ENCODE measurements at places on chromosomes 7 and 10.

DNA sequence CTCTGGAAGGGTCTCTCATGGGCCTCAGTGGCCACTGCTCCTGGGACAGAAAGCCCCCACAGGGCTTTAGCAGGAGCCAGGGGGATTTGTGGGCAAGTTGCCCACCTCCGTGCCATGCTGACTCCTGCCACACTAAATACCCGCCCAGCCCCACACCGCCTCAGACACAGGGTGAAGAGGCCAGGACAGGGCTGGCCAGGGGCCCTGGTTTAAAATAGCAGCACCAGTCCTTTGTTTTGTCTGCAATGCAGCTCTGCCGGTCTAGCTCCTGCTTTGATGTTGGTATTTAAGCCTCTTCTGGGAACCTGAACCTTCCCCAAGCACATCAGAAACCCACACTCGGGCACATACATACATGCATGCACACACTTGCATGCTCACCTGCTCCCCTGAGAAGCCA lies 14.4 kb upstream of the TNRC18 start:
- no peak for DNase-seq

GRCh38 chr10:1194161-1194560 lies 138.0 kb downstream of the WDR37 start:
- no peak for DNase-seq

GRCh38 chr10:72274730-72275350 lies 1.1 kb downstream of the DDIT4 start:
- peak; percentile 56 for DNase-seq

GRCh38 chr10:2619472-2619871 lies 447.9 kb upstream of the PFKP start:
- DNase-seq, result no peak

- DNase-seq, result no peak
These were observed 20.9 kb downstream of the TEX36 start for GRCh38 chr10:125661941-125662515.

GRCh38 chr7:131047651-131048304 lies 279.9 kb upstream of the MKLN1 start:
- DNase-seq, result no peak

DNA sequence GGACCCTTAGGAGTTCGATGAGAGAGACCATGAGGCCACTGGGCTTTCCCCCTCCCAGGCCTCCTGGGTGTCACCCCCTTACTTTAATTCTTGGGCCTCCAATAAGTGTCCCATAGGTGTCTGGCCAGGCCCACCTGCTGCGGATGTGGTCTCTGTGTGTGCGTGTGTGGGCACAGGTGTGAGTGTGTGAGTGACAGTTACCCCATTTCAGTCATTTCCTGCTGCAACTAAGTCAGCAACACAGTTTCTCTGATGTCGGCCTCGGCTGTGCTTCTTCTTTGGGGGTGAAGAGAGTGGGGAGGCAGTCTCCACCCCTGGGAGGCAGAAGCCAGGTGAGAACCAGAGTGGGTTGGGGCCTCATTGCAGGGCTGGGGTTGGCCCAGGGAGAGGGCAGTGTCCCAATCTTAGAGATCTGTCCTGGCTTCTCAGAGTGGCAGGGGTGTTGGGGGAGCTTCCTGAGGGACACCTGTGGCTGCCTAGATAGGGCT lies 1.5 kb downstream of the PVRIG start:
- DNase-seq, result peak; percentile 83

DNA sequence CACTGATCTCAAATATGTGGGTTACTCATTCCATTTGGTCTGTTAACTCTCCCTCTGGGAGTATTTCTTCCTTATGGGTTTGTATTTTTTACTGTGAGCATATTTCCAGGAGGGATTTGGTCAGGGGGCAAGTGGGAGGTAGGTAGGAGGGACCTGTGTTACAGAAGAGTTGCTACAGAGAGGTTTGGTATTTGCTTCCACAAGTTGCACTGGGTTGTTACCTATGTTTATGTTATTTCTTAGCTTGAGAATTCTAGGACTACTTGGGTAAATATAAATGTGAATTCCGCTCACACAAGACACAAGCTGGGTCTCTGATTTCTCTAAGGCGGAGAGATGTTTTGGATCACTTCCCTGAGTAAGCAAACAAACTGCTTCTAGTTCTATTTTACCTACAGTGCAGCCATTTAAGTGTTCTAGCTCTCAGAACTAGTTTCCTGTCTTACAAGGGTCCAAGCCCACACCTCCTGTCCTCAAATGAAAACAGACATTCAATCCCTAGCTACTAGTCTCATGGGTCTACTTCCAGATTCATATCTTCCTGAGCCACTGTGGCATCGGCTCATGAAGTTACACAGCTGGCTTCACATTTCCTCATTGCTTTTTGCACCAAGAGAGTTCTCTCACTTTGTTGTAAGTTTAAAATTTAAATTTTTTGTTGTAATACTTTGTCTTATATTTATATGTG lies 75.4 kb upstream of the PPP1R3C start:
- no peak for DNase-seq

DNA sequence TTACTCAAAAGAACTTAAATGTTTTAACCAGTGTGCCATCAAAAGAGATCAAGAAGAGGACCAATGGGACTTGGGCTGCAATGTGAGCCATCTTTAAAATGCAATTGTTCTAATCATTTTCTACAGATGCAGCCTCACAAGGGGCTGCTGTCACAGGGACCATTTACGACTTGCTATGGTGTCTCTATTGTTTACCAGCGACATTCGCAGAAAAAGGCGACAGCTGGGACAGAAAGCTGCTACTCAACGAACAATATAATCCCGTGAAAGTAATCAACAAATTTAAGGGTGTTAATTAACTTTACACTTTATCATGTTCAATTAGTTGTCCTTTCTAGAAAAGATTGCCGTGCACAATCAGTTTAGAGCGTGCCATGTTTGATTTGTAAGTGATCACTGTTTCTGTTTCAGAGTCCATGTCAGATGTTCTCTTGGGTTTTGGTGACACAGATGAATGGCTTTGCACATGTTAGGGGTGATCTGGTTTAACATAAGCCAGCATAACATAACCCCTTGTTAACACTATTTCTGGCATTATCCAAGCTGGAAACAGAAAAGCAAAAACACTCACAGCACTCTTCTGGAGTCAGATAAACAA lies 110.8 kb downstream of the HIBADH start:
- DNase-seq, result no peak

GRCh38 chr10:12710594-12711349 lies 290.7 kb downstream of the CCDC3 start:
- peak; percentile 53 for DNase-seq

DNA sequence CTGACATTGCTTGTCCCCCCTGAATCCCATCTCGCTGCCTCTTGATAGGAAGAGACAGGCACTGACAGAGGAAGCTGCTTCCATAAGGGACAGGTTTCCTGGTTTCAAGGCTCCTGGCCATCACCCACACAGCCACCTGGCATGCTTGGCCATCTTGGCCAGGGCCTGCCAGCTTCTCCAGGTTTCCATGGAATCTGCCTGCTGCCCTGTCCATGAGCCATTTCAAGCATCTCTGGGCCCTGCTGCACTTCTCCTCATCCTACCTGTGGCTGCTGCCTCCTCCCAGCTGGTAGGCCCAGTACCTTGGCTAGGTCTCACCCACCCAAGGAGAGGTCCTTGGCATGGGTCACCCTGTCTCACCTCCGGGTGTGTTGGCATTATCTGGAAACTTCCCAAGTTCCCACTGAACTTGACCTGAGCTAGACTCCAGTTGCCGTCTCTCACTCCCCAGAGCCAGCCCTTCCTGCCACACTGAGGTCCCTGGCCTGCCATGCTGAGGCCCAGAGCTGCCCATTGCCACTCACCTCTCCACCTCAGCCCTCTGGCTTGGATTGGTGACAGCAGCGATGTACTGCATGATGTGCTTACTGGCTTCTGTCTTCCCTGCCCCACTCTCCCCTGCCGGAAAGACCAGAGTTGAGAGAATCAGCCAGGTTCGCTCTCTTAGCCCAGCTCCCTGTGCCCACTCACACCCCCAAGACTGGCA lies 2.6 kb downstream of the MYO1G start:
- no peak for DNase-seq

DNA sequence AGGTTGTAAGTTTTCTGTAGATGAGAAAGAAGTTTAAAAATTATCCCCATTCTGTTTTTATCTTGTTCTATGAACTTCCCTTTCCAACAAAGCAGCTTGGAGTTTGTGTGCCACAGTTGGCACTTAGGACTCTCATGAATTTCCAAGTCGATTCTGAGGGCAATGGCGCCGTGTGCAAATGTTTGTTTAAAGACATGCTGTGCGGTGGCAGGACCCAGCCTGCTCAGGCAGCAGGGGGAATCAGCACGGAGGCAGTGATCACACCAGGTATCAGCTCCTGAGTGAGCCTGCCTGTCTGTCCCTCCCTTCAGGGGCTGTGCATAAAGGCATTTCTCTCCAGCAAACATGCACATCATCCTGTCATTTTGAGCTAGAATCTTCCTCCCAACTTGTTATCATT lies 109.8 kb upstream of the WDR11 start:
- DNase-seq, result no peak

GRCh38 chr10:88901206-88901983 lies 21.4 kb downstream of the STAMBPL1 start:
- DNase-seq, result no peak

DNA sequence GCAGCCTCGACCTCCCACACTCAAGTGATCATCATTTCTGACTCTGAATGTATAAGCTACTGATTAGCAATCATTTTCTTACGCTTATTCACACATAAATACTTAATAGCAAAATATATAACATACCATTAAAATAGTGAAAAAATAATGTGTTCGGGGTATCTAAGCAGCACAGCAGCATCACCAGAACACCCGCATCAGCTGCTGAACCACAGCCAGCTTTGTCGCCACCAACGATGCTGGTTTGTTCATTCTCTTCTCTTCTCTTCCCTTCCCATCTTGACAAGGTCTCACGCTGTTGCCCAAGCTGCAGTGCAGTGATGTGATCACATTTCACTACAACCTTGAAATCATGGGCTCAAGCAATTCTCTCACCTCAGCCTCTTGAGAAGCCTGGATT lies 425.1 kb upstream of the LRGUK start:
- no peak for DNase-seq

DNA sequence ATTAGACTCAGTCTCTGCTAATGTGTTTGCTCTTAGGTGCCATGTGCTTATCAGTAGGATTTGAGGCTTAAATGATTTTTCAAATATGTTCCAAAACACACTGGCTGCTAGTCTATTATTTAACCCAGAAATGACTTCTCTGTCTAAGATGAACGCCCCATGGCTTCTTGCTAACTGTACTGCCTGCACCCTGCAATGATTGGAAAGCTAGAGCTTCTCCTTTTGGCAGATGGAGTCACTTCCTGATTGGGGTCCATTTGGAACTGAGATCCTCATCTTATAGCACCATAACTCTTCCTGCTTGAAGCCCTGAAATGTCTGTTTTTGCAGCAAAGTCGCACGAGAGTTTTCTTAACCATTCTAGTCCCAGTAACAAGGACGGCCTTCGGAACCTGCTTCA lies 186.5 kb upstream of the ADO start:
- DNase-seq, result no peak

DNA sequence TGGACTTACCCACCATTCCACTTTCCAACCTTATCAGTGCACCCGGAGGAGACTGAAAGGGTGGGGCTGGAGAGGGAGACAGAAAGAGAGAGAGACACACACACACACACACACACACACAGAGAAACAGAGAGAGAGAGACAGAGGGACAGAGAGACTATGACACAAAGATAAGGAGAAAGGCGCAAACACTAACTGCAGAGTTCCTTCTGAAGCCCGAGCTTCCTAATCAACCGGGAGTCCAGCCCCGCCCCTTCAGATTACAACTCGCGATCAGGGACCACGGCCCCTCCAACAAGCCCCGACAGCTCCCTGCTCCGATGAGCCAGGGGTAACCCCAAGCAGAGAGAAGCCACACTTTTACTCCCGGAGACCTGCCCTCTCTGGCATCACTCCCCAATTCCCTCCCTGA lies 499 bp downstream of the GAL3ST4 start:
- DNase-seq, result no peak

DNA sequence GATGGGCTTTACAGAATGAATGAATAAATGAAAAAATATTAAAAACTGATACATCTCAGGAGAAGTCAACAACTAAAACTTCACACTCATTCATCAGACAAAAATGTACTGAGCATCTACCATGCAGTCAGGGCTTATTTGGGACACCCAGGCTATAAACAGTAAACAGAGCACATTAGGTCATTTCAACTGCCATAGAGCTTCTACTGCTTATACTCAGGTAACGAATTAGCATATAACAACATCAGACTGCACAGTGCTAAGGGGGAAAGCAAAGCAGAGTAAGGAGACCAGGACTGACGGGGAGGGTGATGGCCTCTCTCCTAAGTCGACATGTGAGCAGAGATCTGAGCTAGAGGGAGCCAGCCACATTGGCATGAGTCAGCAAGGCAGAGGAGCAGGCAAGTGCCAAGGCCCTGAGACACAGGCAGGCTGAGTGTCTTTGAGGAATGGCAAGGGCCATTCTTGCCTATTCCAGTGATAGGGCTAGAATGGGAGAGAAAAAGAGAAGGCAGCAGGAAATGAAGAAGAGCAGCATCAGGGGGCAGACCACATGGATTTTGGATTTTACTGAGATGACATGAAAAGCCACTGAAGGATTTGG lies 528.9 kb downstream of the PARD3 start:
- DNase-seq, result no peak

DNA sequence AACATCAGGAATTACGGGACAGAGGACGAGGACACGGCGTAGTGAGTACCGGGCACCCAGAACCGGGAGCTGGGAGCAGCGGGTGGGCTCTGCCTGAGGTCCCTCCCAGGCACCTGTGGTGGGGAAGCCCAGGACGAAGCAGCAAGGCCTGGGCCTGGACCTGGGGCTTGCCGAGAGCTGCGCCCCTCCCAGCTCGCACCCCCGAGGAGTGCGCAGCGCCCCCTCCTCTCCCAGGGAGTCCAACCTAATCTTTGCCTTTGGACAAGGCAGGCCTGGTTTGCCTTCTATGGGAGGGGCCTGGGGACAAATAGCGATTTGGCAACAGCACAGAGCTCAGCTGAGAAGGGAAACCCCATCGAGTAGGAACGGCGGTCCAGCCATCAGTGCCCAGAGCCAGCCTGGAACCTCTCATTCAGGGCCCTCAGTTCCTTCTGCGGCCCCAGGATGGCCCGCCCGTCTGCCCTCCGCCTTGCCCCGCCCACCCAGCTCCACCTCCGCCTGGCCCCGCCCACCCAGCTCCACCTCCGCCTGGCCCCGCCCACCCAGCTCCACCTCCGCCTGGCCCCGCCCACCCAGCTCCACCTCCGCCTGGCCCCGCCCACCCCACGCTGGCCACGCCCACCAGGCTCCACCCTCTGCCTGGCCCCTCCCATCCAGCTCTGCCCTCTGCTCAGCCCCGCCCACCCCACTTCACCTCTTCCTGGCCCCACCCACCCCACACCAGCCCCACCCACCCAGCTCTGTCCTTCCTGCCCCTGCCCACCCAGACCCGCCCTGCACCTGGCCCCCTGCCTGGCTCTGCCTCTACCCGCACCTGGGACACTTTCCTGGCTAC lies 32.5 kb upstream of the KNDC1 start:
- peak; percentile 48 for DNase-seq

All from stimulated activated CD4-positive, alpha-beta T cell treated with anti-CD3 and anti-CD28 coated beads, TNF-alpha, amount 100 ng/mL, for 24 hours (primary cell).